ENCODE measurements at places on chromosomes 2 and 18.

GRCh38 chr18:13797157-13797611 is 26.8 kb upstream of the MC5R start:
- no peak for DNase-seq

DNA sequence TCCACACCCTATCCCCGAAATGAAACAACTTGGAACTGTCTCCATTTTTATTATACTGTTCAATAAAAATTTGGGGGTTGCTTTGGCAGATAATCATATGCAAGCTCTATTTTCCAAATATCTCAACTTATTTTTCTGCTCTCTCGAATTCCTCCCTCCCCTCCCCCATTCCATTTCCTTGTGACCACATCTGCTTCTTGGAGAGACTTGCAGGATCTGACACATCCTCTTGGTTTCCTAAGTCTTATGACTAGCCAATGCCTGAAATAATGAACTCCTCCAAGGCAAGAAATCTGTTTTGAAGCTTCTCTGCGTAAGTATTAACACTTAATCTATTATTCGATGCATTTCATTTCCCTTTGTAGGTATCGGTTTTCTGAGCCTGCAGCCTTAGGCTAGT is 16.1 kb downstream of the TGIF1 start:
- DNase-seq: no peak

- DNase-seq: no peak
These were observed 61.4 kb downstream of the LHCGR start for GRCh38 chr2:48694149-48694548.

- DNase-seq: no peak
These were observed 153.3 kb upstream of the RBMS1 start for GRCh38 chr2:160646684-160647444.

- peak; percentile 49 for DNase-seq
These were observed 26.0 kb downstream of the CROCC2 start for GRCh38 chr2:240932001-240932723.

- DNase-seq: no peak
These were observed 260.8 kb downstream of the TGIF1 start for GRCh38 chr18:3710712-3711301.

DNA sequence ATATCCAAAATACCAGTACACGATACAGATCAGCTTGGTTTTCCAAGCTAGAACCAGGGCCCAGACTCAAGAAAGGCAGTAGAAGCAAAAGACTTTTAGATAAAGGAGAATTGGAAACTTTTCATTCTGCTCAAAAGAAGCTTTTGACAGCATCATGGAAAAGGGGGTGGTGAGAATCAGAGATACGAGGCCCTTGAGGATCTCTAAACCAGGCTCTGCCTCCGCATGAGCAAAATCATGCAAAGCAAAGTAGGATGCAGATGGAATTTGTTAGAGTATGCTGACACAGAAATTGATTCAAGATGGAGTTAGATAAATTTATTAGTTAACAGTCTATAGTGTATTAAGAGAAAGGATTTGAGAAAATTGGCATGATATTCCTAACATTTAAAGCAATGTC is 39.8 kb downstream of the FAM98A start:
- no peak for DNase-seq

DNA sequence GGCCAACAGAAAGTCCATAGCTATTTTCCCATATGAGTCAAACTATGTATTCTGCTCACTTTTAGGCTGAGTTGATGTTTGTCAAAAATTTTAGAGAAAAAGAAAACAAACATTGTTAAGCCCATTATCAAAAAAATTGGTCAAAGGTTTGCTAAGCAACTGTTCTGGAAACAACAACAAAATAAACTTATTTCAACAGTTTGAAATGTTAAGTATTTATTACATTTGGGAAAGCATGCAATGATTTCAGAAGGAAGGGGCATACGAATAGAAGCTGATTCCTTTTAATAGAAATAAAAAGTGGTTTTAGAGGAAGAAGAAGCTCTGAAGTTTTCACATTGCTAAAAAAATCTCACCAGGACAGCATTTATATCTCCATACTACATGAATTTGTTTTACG is 1837.5 kb upstream of the CELF4 start:
- DNase-seq: no peak

GRCh38 chr2:175251425-175252041 is 70.0 kb upstream of the ATP5MC3 start:
- DNase-seq: no peak

DNA sequence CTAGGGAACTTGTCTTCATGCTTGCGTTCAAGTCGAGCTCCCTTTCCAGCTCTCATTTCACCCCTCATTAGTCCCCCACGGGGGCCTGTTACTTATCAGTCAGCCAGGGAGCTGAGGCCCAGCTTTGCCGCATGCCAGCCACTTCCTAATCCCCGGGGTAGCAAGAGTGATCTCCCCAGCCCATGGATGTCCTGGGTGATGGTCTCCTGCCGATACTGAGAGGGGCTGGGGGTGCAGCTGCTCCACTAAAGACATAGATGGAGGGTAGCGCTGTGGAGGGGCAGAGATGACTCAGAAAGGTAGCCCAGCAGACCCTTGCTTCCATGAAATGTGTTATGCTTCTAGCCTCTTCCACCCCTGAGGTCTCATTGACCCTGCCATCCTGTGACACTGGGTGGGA is 314.0 kb upstream of the EPAS1 start:
- no peak for DNase-seq

- DNase-seq: no peak
These were observed 369 bp downstream of the SMCHD1 start for GRCh38 chr18:2655954-2656236.

DNA sequence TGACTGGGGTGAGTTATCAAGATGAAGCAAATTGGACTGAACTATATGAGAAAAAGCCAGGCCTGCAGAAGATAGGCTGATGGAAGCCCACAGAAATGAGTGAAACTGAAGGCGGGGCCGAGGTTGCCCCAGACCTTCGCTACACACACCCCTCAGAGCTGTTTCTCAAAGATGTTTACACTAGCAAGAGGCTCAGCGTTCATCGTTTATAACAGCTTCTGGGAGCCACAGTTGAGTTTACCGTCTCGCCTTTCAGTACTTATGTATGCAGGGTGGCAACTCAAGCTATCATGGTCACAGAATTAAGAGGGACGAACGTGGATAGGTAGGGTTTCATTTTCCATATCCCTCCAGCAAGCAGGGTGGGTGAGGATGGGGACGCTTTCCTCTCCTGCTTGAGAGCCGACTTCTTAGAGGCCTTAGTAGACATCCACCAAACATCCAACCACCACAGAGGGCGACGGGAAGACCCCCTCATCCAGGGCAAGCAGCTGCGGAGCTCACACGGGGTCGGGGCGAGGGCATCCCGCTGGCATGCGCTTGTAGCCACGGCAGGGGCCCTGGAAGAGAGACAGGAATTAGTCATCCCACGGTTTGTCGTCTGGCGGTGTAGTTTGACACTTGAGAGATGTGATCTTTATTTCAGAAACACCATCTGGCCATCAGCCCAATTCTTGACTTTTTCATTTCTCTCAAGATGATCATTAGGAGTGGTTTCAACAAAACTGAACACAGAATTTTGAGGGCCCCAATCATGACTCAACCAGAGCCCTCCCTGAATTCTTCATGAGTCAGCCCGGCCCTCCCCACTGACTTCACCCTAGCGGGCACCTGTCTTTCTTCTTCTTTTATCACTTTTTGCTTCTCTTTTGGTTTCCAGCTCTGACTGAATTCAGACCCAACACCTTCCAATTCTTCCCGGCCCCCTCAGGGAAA is 109.1 kb upstream of the CTDP1 start:
- DNase-seq: peak; percentile 54

GRCh38 chr2:29747786-29748470 is 173.5 kb downstream of the ALK start:
- DNase-seq: no peak

DNA sequence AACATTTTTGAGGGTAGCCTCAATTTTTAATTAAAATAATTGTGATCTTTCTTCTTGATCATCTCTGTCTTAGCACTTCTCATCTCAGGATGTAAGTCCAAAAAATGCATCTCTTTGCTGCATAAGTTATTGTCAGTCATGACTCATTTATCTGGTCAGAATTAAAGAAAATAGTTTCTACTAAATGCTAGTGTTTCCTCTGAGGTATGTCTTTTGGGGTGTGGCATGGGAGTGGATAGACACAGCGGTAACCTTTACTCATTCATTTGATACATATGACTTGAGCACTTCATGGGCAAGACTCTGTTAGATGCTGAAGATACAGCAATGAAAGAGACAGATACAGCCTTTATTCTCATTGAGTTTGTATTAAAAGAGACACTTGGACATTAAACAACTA is 284.7 kb downstream of the IRS1 start:
- DNase-seq: no peak

- peak; percentile 32 for DNase-seq
These were observed 35.4 kb downstream of the DGKD start for GRCh38 chr2:233389601-233390125.

- DNase-seq: no peak
These were observed 14.2 kb upstream of the MALT1 start for GRCh38 chr18:58657081-58657480.

DNA sequence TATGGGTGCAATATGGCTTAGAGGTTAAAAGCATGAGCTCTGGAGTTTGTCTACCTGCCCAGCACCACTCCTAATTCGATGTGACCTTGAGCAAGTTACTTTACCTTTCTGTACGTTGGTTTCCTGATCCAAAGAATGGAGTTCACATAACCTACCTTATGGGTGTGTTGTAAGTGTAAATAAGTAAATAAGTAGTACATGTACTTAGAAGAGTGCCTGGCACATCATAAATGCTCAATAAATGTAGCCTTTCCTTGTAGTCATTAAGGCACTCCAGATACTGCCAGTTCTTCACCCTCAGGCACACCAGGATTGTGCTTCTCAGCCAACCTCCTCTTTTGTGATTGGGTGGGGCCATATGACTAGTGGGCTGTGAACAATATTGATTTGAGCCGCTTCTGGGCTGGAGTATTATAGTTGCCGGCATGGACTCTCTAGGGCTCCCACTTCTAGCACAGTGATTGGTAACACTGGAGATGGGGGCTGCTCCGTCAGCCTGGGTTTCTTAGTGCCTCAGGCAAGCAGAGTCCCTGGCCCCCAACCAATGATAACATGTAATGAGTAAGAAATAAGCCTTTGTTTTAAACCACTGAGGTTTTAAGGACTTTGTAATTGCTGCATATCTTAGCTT is 101.7 kb upstream of the NOSTRIN start:
- DNase-seq: no peak

- no peak for DNase-seq
These were observed 647 bp downstream of the CCDC121 start for GRCh38 chr2:27627963-27628766.

DNA sequence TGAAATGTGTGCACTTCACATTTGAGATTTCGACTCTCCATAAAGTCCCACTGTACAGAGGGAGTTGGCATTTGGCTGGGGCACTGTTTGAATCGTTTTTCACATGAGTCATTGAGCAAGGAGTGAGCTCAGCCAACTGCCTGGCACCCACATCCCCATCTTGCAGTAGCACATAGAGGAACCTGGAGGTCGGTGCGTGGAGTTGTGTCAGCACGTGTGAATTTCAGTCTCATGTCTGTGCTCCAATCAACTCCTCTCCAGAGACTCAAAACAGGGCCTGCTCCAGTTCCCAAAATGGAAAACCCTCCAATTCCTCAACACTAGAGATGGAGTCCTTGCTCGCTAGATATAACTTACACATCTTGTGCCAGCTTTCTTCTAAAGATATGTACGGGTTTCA is 126.8 kb upstream of the CAPN13 start:
- DNase-seq: no peak

DNA sequence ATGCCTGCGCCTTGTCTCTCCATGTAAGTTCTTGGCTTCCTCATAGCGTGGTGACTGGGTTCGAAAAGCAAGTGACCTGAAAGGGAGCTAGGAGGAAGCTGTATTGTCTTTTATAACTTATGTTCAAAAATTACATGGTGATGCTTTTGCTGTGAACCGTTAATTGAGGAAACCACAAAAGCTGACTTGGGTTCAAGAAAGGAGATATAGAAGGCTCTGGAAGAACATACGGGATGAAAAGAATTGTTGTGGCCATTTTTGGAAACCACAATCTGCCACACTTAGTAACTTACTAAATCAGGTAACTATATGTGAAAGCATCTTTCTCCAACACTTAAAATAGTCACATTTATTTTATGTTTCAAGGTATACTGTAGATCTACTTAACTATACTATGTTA is 177.0 kb upstream of the RBMS1 start:
- no peak for DNase-seq

DNA sequence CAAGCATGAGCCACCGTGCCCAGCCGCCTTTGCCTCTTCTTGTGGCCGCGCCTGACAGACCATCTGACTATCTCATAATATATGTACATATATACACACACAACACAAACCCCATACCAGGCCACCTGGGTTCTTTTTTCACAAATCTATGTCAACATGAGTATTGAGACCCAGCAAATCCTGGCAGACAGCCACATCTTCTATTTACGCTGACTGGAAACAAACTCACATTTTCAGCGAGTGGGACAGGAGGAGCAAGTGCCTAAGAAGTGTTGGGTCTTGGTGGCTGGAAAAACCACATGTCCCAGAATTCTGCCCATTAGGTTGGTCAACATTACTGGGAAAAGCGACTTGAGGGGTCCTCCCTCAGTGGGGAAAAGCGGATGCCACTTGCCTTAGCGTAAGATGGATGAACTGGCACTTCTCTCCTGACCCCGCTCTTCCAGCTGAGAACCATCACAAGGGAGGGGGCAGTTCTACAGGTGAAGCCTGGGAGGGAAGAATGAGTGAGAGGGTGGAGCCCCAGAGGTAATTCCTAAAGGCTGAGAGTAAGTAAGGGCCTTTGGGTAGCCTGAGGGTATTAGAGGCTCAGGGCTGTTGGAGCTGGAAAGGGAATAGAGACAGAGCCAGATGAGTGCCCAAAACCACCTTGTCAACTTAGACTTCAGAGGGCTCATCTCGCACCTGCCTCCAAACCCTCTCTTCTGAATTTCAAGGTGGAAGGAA is 1.9 kb downstream of the SCYGR3 start:
- DNase-seq: no peak

GRCh38 chr2:233556881-233557736 is 9.5 kb downstream of the USP40 start:
- no peak for DNase-seq

DNA sequence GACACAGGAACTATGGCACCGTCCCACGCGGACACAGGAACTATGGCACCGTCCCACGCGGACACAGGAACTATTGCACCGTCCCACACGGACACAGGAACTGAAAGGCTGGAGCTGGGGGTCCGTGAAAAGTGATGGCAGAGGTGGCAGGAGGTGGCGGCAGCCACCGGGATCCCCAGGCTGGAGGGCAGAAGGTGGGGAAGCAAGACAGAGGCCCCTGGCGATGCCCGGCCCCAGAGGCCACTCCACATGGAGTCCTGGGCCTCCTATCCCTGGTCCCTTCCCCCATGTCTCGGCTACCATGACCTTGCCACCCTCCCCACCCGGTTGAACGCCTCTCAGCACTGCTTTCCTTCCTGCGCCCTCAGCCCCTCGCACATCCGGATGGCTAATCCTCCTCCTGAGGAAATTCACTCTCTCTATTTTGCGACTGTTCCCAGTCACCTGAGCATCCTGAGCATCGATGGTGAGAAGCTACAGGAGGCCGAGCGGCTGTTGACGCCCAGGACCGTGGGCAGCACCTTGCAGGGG is 181.4 kb downstream of the TMEM18 start:
- DNase-seq: no peak
